ENCODE measurements at places on chromosomes 3 and 15.

DNA sequence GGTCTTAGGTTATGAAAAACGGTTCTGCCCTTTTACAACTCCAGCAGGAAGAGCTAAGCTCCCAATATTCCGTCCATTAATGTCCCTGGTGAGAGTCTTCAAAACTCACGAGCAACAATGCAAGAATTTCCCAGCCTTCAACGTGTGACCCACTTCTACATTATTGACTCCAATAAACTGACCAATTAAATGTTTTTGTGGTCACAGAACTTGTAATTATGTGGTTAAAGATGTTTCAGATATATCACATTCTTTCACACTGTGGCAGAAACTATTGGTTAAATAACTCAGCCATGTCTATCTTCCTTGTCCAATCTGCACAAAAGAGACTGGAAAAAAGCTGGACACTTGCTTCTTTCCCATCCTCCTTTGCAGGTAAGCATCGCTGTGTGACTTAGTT, 286.6 kb upstream of the ADAMTS9 start:
- DNase-seq, result no peak

DNA sequence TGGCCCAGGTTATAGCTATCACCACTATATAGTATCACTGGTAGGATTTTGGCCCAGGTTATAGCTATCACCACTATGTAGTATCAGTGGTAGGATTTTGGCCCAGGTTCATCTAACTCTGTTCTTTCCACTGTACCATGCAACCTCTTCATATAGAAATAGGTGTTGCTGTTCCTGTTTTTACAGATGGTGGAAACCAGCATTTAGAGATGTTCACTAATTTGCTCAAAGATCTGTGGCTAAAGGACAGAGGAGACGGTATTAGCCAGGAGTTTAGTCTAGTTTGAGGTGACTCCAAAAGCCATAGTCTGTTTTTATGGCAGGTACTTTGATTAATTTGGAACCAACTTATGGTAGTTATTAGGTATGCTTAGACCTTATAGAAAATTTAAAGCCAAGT, 3.1 kb downstream of the LRCH3 start:
- DNase-seq, result no peak

DNA sequence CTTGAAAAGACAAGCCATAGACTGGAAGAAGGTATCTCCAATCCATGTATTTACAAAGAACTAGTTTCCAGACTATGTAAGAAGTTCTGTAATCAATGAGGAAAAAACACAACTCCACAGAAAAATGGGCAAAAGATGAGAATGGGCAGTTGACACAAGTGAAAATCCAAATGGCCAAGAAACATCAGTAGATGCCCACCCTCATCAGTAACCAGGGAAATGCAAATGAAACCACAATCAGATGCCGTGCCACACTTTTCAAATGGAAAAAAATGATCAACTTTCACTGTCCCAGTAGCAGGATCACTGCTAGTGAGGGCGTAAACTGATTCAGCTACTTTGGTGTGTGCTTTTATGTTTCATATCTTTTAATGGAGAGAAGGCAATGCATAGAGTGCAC, 4.5 kb upstream of the CPEB1 start:
- no peak for DNase-seq

DNA sequence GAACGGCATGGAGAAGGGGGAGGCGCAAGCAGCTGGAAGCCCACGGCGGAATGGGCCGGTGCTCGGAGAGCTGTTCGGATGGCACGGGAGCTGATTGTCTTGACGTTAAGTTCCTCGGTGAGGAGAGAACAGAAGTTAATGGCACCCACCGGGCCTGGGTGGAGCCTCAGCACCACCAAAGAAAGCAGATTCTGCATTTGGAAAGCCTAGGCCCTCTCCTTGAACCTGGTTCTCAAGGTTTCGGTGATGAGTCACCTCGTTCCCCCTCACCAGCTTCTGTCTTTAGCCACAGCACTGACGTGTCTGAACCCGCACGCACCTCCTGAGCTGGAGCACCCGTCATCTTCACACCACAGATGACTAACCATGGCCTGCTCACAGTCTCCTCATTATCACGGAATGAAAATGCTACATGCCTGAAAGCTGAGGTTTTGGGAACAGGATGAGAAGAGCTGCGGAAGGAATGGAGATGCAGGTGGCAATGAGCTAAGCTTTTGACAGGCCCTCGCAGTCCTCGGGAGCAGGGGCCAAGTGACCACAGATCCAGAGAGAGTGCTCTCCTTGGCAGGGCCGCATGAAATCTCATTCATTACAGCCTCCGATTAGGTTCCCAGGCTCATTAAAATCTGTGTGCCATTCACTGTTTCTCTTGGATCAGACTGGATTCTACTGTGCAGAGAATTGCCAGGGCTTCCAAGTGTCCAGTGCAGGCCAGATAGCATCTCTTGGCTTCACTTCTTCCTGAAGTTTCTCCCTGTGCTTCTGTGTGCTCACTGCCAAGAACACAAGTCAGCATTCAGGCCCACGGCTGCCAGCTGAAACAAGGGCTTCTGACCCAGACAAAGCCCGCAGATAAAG, 96.3 kb upstream of the DLG1 start:
- DNase-seq, result no peak

DNA sequence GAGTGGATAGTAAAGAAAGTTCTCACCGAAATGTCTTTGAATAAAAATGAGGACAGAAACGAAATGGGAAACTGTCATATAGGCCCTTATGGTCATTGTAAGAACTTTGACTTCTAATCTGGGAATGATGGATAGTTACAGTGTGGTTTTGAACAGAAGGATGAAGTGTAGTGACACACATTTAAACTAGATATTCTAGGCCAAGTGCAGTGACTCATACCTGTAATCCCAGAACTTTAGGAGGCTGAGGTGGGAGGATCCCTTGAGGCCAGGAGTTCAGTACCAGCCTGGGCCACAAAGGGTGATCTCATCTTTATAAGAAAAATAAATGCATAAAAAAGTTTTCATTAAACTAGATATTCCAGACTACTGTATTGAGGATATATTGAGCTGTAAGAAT, 452.8 kb downstream of the ROBO1 start:
- no peak for DNase-seq

DNA sequence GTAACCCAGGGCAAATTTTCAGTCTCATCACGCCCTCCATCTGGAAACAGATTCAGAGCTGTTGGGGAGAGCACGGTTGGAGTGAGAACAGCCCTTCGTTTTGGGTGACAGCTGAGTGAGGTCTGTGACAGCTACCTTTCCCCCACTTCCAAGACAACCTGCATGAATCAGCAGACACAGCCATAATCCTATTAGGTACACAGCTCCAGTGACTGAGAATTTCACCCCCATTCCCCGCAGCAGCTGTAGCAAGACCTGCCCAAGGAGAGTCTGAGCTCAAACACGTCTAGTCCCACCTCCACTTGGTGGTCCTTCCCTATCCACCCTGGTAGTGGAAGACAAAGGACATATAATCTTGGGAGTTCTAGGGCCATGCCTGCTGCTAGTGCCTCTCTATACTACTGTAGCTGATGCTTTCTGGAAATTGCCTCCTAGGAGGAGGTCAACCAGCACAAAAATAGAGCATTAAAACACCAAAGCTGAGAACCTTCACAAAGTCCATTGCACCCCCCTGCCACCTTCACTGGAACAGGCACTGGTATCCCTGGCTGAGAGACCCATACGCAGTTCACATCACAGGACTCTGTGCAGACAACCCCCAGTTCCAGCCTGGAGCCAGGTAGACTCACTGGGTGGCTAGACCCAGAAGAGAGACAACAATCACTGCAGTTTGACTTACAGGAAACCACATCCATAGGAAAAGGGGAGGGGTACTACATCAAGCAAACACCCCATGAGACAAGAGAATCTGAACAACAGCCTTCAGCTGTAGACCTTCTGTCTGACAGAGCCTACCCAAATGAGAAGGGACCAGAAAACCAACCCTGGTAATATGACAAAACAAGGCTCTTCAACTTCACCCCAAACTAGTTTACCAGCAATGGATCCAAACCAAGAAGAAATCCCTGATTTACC, 448.6 kb upstream of the CBLB start:
- DNase-seq, result no peak

- DNase-seq, result no peak
Measured at GRCh38 chr3:180433152-180433551, 168.8 kb upstream of the TTC14 start.

DNA sequence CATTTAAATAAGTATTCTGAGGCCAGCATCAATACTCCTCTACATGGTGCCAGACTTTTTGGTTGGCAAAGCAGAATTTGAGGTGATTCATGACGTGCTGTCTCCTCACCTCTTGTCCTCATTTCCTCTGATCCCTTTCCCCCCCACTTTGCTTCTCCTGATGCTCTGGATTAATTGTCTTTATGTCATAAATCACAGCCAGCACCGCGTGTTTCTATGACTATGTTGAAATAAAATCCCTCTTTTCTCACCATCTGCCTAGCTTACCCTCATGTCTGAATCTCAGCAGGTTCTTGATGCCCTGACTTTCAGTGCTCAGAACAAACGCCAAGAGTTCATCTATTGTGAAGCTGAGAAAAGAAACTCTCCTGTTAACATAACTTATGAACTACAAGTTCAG, 19.7 kb upstream of the PTPRG start:
- DNase-seq, result no peak

DNA sequence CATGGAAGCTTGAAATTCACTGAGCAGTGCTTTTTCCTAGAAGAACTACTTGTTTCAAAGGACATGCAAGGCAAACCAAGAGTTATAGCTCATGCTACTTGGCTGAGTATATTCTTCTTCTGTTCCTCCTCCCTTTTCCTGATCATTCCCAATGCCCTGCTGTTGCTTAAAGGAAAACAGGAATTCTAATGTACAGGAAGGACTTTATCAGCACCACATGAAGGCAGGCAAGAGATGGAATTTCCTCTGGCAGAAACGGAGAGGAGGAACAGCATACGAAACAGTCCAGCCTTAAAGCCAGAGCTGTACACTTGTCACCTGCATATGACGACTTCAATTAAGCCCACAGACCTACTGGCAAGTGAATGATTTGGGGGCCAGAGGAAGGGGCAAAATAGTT, 15.7 kb downstream of the MEIS2 start:
- no peak for DNase-seq

GRCh38 chr3:51330046-51330445, 55.0 kb upstream of the MANF start:
- DNase-seq, result no peak

GRCh38 chr3:126485176-126485897, 9.6 kb upstream of the ZXDC start:
- no peak for DNase-seq

DNA sequence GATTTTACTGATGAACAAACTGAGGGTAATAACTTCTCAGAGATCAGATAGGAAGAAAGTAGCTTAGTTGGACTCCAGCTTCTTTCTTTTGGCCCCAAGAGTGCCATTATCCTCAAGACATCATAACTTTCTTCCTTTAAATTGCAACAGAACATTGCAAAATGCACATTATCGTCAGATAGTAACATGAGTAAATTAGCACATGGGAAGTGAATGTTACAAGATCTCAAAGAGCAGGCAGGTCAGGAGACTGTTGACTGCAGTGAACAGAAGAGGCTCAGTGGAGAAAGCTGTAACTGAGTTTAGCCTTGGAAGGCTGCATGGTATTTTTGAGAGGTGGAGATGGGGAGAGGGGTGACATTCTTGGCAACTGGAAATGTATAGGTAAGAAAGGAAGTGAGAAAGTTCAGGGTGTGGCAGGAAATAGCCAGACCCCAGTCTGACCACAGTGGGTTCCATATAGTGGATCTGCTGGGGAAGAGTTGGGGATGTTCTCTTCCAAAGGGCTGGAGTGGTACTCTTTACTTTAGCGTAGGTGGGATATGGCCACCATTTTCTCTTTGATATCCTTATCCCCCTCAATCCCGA, 307.7 kb downstream of the RPLP1 start:
- DNase-seq, result no peak

- peak; percentile 52 for DNase-seq
Measured at GRCh38 chr3:177197727-177198460, 612 bp upstream of the TBL1XR1 start.

- DNase-seq, result no peak
Measured at GRCh38 chr15:25248583-25249235, 190.1 kb downstream of the UBE3A start.

DNA sequence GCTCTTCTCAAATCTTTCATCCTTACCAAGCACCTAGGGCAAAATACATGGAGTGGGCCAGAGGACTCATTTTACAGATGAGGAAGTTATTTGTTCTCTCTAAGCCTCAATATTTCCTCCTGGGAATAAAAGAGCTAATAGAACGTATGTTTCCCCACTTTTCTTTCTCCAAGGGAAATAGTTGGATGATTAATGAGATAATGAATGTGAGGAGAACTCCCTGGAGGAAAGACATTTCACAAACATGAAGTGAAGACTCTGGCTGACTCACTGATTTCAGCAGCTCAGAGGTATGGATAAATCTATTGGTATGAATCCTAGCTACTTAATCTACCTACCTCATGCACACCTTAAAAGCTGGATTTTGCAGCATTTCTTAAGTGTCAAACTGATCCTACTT, 98.4 kb downstream of the ECT2 start:
- DNase-seq, result no peak

DNA sequence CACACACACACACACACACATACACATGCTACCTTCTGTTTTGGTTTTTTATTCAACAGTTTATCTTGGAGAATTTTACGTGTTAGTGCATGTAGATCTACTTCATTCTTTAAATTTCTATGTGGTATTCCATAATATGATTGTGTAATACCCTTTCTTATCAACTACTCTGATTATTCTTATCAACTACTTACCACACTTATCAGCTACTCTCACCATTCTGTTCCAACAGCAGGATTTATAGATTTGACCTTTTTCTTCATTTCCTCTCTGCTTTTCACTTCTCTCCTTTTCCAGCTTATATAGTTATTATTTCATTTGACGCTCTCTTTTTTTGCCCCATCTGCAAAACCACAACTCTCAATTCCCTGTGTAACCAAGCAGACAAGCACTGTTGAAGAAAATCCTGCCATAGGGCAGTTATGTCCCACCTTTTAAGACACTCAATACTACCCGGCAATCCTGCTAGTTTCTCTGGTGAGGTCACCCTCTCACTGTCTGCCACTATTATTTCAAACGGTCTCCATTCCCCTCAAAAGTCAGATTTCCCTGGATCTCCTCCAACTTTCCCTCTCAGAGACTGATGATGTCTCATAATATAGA, 56.9 kb upstream of the SATB1 start:
- no peak for DNase-seq

GRCh38 chr3:127168271-127168670, 24.7 kb upstream of the PRR23E start:
- no peak for DNase-seq

GRCh38 chr3:86967062-86967461, 23.9 kb downstream of the VGLL3 start:
- DNase-seq, result no peak

DNA sequence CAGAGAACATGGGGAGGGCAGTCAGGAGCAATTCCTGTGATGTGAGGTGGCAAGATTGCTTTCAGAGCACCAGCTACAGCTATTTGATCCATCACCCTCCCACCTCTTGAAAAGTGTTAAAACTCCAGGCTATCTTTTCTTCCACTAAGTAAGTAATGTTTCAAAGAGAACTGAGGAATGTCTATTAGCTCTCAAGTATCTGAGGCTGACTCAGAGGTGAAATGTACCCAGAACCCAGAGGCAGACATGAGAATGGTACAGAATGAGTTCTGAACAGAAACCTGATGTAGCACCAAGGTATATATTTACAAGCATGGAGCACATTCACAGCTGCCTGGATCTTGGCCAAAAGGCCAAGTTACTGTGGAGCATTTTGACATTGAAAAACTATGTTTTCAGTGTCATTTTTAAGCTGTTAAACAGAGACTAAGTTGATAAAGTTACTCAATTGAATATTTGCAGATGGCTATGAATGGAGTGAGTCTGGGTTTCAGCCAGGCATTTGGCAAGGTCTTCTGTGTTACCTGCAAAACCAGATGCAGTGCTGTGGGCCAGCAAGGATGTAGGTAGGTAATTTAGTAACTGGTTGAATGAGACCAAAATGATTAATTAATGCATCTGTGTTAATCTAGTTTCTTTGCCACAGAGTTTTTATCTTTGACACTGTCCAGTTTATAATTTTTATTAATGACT, 227.7 kb upstream of the CD96 start:
- DNase-seq, result no peak

All from activated CD4-positive, CD25-positive, alpha-beta regulatory T cell (primary cell).